Cortex of kidney (tissue), 1 donor: ENCODE measurements at places on chromosomes 7 and 10.

- no peak for DNase-seq
These were observed 21.1 kb downstream of the FRMD4A start for GRCh38 chr10:14309593-14309992.

- no peak for DNase-seq
These were observed 160.4 kb downstream of the KIF20B start for GRCh38 chr10:89861584-89862301.

DNA sequence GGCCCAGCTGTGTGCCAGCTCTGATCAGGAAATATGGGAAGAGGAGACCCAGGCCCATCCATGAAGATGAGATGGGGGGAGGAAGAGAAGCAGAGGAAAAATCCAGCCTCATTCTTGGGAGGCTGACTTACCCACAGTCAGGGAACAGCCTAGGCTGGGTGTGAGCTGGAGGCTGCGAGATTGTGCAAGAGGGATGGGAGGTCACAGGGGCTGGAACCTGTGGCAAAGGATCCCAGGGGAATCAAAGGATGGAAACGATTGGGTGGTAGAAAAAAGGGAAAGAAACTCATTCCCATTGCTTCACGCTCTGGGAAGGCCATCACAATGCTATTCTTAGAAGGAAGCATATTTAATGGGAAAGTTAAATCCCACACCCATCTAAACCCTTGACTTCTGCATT lies 26.7 kb upstream of the CRHR2 start:
- DNase-seq: no peak

DNA sequence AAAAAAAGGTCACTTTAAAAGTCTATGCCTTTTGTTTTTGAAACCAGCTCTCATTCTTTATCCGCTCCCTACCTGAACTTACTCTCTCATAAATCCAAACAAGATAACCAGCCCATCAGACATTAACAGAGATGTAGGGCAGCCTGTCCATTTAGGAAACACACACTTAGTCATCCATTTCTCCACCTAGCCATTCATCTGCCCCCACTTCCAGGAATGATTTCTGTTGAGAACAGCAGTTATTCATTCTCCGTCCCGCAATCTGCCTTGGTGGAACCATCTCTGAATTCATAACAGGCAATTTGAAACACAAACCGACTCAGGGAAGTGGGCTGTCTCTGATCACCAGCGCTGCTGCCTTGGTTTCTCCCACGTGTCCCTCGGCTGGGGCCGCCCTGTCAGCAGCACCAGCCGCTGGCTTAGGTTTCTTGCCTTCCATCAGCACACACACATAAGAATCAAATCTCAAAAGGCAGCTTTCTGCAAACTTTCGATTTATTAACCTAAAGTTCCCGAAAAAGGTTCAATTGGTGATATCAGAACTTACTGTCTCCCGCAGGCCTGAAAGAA lies 528.2 kb upstream of the NRP1 start:
- DNase-seq: no peak

DNA sequence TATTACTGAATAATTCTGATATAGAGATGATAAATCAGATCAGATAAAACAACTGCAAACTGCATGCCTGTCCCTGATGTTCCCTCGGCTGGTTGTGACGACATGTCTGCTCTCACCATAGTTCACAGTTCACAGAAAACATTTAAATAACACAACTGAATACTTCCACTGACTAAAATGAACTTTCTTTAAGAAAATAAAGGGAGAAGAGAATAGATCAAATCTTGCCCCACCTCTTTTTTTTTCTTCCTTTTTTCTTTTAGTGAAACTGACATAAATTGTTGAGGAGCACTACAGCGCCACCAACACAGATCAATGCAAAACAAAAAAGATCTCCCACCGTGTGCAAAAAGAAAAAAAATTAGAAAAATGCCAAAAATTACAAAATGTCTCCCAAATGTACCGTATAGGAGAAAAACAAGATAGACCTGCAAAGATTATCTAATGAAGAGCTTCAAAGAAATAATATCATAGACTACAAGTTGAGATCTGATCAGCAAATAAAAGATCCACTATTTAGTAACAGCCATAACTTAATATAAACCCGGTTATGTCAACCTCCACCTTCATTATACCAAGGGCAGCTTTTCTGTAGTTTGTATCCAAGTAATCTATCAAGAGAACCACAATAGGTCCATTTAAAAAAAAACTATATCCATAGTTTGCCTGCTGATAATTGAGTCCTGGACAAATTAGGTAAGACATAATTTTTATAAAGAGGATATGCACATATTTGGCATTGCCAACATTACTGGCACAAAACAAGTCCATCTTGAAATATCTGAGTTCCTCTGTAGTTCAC lies 30.7 kb upstream of the EPC1 start:
- no peak for DNase-seq

DNA sequence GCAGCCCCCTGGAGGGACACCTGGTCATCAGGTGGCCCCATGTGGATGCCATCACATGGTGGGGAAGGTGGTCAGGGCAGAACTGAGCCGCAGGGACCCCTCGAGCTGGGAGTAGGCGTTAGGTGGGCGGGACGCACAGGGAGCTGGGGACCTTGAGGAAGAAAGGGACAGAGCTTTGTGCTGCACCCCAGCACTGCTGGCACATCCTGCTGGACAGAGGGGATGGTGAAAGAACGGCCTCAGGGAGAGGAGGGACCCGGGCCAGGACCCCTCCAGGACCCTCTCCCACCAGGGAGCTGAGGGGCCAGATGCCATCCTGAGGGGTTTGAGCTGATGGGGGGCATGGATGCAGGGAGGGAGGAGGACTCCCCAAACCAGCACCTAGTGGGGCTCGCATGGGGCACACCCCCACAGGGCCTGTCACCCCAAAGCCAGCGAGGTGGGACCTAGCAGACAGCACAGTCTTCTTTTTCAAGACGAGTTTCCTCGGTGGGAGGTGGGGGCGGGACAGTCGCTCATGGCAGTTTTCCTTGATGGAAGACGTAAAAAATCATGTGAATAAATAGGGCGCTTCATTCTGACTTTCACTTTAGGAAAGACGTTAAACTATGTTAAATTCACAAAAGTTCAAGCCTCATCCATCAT lies 43.3 kb downstream of the STK32C start:
- no peak for DNase-seq

GRCh38 chr10:34549001-34549400 lies 266.1 kb downstream of the PARD3 start:
- DNase-seq: no peak

DNA sequence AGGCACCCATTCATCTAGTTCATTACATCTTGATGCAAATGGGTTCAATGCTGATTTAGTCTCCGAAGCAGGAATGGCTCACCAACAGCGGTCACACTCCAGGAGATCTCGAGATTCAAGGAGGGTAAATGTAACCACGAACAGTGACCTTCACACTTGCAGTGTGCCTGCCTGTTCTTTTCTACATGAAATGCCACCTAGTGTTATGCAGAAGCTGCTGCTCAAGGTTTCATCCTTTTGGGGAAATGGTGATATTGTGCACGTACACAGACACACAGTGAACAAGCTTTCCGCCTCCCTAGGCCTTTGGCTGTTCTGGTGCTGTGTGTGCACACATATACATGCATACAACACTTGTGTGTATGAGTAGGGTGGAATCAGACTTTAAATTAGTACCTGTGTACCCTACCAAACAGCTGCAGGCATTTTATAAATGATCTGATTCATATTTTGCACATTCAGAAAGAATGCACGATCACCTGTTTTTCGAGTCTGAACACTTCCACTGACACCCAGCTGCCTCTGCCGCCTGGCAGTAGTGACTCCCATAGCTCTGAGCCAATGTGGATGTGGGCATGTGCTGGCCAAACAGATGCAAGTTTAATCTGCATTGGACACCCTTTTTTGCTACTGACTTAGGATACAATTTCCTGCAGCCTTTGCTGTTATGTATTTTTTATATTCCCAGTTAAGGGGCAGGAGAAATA lies 100.5 kb downstream of the TACC2 start:
- DNase-seq: no peak

- no peak for DNase-seq
These were observed 456.4 kb downstream of the CCSER2 start for GRCh38 chr10:84784749-84785148.

DNA sequence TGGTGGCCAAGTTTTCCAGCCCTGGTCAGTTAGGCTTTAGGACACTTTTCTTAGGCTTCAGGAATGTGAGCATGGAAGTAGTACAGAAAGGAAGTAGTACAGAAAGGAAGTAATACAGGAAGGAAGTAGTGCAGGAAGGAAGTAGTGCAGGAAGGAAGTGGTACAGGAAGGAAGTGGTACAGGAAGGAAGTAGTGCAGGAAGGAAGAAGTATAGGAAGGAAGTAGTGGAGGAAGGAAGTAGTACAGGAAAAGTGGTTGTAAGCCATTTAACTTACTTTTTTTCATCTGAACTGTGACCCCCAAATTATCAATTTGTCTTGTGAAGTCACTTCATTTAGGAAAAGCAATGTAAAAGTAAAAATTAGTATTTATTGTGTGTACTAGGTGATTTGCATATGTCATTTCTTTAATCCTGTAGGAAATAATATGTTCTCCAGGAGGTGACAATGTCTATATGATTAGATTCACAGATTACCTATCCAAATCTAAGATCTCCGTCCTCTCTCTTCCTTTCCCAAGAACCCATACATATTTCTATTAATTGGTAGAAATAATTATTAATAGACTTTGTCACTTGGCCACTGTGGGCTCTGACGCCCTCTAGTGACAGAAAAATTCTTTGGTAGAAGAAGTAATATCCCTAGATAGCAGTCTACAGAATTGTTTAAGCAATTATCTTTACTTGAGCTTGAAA lies 3.9 kb upstream of the FAS start:
- DNase-seq: no peak

- DNase-seq: no peak
These were observed 542.7 kb downstream of the TNS3 start for GRCh38 chr7:47039089-47039648.

DNA sequence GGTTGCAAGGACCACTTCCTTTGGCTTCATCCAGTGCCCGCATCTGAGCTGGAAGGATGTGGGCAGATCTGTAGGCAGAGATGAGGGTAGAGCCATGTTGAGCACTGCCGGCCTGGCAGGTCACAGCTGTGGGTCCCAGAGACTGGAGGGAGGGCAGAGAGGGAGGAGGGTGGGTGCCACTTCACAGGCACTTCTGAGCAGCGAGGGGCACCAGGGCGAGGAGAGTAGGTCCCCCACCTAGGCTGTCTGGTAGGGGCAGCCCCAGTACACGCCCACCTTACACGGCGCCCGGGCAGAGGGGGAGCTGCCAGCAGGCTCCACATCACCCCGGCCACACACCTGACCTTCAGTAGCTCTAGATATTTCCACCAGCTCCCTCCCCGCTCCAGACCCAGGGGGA lies 473.0 kb upstream of the FOXK1 start:
- DNase-seq: no peak

DNA sequence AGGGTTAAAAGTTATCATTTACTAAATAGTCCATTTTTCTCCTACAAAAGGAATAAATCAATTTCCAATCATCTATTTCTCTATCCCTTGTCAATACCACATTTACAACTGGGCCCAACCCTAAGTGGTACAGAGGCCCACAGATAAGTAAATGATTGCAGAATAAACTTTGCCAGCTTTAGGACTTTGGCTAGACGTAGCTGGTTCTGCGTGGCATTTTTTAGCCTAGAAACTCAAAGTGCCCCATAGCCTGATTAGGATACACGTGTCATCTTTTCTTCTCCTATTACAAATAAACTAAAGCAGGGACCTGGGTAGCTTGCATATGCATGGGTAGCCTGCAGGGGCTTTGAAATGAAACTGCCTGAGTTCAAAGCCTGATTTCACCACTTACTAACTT lies 56.4 kb downstream of the KLF6 start:
- no peak for DNase-seq

GRCh38 chr10:126597211-126597610 lies 73.3 kb downstream of the C10orf90 start:
- no peak for DNase-seq

DNA sequence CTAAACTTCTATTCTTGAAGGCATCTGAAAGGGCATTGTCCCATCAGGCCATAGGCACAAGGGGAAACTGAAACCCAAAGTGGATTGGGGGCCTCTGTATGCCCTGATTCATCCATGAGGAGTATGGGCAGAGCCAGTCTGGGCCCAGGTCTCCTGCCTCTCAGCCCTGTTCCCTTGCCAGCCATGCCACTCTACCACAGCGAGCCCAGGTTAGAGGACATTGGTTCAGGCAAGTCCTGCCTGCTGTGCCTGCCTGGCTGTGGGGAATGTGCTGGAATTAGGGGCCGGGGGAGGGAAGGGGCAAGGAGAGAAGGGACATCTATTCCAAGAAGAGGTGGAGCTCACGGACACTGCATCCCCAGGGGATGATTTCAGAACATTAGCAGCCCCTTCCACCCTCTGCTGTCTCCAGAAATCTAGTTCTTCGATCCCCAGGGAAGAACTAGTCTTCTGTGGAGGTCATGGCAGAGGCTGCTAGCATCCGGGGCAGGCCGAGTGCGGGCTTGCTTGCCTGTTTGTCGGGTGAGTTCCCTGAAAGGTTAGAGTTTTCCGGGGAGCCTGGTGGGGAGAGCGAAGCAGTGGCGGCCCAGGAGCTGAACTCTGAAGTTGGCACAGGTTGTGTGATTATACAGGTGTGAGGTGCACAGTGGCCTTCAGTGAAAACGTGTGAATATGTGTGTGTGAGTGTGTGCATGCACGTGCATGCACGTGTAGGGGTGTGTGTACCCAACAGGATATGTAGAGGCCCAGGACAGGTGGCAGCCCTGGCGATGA lies 37.8 kb downstream of the TBATA start:
- DNase-seq: no peak

- DNase-seq: no peak
These were observed 406.4 kb upstream of the VWC2 start for GRCh38 chr7:49367072-49367471.

- DNase-seq: no peak
These were observed 62.6 kb downstream of the DOCK4 start for GRCh38 chr7:112143582-112143981.

DNA sequence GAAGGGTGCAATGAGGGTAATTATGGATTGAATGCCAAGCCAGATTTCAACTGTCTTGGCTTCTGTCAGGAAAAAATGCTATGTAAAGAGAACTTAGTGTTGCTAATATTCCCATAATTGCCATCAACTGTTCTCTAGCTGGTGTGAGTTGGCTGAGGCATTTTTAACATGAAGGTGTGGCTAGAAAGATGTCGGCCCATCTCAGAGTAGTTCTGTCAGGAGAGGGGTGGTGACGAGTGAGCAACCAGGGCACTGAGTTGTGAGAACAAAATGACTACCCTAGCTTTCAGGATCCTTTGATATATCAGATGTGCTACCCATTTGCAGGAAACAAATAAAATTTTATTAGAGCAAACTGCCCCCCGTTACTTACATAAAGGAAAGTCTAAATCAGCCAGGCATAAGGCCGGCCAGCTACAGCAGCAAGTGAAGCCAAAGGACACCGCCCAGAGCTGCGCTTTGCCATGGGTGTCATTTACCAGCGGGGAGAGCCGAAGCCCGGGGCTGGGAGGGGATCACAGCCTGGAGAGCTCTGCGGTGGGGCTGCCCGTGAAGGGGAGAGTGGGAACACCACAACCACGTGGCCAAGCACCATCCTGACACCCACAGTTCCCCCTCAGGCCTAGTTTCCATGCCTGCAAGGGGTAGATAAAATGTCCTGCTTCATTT lies 141.4 kb downstream of the ICA1 start:
- no peak for DNase-seq

DNA sequence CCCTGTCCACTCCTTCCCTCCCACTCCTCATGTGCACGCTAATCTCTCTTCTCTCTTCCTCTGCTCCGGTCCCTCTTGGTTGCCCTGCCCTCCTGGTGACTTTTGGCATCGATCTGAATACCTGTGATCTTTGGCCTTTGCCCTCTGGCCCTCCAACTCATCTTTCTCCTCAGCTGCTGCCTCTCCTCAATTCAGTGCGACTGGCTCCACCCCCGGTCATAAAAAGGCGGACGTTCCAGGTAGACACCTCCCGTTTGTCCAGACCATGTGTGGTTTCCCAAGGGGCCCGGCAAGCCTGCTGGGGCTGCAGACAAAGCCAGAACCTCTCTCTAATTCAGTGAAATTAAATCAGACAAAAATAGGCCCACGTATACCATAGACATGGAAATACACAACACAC lies 96.8 kb downstream of the COL13A1 start:
- no peak for DNase-seq
